ENCODE measurements at places on chromosomes 16 and 17. TPM values are rescaled to one million over a fixed set of nuclear protein-coding genes. Genes with fewer than 3 reads are reported as not detected.

DNA sequence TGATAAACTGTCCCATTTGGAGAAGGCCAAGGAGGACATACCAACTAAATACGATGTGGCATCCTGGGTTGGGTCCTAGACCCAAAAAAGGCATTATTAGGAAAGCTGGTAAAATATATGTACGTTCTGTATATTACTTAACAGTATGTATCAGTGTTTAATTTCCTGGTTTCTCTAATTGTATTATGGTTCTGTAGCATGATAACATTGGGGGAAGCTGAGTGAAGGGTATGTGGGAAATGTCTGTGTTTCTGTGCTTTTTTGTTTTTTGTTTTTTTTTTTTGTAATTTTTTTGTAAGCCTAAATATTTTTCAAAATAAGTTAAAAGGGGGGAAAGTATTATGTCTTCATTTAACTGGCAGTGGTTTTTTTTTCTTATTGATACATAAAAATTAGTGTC, 21.5 kb upstream of the NDRG4 start:
- H3K4me1 ChIP-seq, result peaks cover 4% of the 10 kb centered on the region
- no peak overlapping the region for H3K27ac ChIP-seq
- no peak overlapping the region for H3K4me3 ChIP-seq
- H3K27me3 ChIP-seq, result no peaks in the 10 kb centered on the region
- no peak for DNase-seq

DNA sequence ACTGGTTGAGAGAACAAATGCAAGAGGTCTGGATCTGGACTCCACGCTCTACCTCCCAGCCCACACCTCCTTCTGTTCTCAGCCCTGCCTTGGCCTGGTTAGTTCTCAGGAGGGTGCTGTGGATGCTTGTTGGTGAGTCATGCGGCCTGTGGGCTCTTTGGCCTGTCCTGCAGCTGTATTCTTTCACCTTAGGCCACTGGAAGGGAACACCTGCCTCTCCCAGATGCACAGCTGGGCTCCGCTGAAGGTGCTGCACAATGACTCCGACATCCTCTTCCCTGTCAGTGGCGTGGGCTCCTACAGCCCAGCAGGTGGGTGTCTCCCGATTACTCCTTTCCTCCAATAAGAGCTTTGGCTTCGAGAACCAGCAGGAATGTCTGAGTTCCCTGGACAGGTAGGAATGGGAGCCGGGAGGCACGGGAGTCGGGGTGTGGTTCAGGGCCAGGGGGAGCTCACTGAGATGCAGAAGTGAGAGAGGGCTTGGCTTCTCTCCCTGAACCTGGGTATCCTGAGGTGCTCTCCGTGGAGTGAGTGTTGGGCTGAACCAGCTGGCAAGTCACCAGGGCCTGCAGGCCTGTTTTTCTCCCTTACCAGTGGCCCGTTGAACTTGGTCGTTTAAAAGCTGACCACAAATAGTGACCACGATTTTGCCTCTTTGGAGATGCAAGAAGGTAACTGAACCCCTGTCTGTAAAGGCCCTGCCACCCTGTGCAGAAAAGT, 85.0 kb downstream of the SNX29 start:
- no peaks in the 10 kb centered on the region for H3K36me3 ChIP-seq
- no peaks in the 10 kb centered on the region for H3K27me3 ChIP-seq
- H3K27ac ChIP-seq, result peak overlapping the region; percentile 81
- H3K4me1 ChIP-seq, result peaks cover 33% of the 10 kb centered on the region

Gene C16orf96
- 0.24 TPM for total RNA-seq

DNA sequence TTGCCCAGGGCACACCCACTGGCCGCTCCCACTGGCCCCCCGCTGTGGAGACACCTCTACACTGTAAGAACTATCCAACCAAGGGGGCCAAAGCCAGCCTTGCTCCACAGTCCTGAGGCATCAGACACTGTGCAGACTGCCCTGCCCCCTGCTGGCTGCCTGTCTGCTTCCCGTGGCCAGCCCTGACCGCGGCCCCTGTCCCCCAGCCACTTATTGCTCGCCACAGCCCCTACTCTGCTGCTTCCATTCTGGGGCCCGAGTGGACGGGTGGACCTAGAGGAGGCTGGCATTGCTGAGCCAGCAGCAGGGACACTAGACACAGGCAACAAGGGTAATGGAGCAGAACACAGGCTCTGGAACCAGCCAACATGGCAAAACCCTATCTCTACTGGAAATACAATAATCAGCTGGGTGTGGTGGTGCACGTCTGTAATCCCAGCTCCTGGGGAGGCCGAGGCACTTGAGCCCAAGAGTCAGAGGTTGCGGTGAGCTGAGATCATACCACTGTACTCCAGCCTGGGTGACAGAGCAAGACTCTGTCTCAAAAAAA, 19.7 kb upstream of the LRRC37A3 start:
- peaks cover 8% of the 10 kb centered on the region for H3K4me1 ChIP-seq
- no peak overlapping the region for H3K4me3 ChIP-seq
- H3K27ac ChIP-seq, result no peak overlapping the region
- H3K36me3 ChIP-seq, result no peaks in the 10 kb centered on the region
- no peaks in the 10 kb centered on the region for H3K27me3 ChIP-seq

- H3K27me3 ChIP-seq, result no peaks in the 10 kb centered on the region
- H3K4me3 ChIP-seq, result no peak overlapping the region
- no peak for DNase-seq
- H3K4me1 ChIP-seq, result no peaks in the 10 kb centered on the region
- no peak overlapping the region for H3K27ac ChIP-seq
Observed at GRCh38 chr16:51815523-51815922, 664.5 kb upstream of the SALL1 start.

Gene SCNN1G
- total RNA-seq, result 10.8 TPM

Gene ITGAX
- total RNA-seq, result 24.0 TPM

DNA sequence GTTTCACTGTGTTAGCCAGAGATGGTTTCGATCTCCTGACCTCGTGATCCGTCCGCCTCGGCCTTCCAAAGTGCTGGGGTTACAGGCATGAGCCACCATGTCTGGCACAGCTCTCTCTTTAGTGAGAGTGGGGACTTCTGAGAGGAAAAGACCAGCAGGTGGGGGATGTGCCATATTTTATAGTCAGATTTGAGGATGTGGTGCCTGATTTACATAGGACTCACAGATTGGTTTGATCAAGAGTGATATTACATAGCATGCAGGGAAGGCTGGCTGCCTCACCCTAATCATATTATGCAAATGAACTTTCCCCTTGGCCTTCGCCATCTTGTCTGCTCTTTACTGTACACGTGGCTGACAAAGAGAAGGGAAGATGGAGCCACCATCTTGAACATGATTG, 28.1 kb upstream of the MAPK3 start:
- no peaks in the 10 kb centered on the region for H3K4me1 ChIP-seq
- H3K27ac ChIP-seq, result no peak overlapping the region
- no peaks in the 10 kb centered on the region for H3K27me3 ChIP-seq
- no peaks in the 10 kb centered on the region for H3K36me3 ChIP-seq
- DNase-seq, result no peak

Gene CMTM2
- total RNA-seq, result 2.9 TPM

Gene DERL2
- 25.7 TPM for total RNA-seq
